ENCODE measurements at places on chromosomes 12 and 14. TPM values are rescaled to one million over a fixed set of nuclear protein-coding genes. Genes with fewer than 3 reads are reported as not detected.

GRCh38 chr12:46963977-46964971 lies 115.1 kb upstream of the PCED1B start:
- H3K27ac ChIP-seq = no peak overlapping the region
- H3K36me3 ChIP-seq = no peaks in the 10 kb centered on the region
- H3K27me3 ChIP-seq = peaks cover 17% of the 10 kb centered on the region
- DNase-seq = no peak
- H3K4me3 ChIP-seq = no peak overlapping the region

- H3K4me1 ChIP-seq = no peaks in the 10 kb centered on the region
- H3K4me3 ChIP-seq = no peak overlapping the region
- DNase-seq = no peak
- no peaks in the 10 kb centered on the region for H3K36me3 ChIP-seq
- H3K27me3 ChIP-seq = no peaks in the 10 kb centered on the region
Measured at GRCh38 chr14:86153480-86153879, 623.5 kb downstream of the FLRT2 start.

- H3K27me3 ChIP-seq = no peaks in the 10 kb centered on the region
- no peak overlapping the region for H3K4me3 ChIP-seq
- H3K36me3 ChIP-seq = no peaks in the 10 kb centered on the region
- no peak overlapping the region for H3K27ac ChIP-seq
- H3K4me1 ChIP-seq = no peaks in the 10 kb centered on the region
- no peak for DNase-seq
Measured at GRCh38 chr12:85779768-85780167, 56.4 kb downstream of the RASSF9 start.

BCL11B gene
- total RNA-seq = 0.10 TPM

Measured in activated B cell treated with CpG ODN at 0.5 μM for 24 hours (primary cell).